Tongue (tissue), 3 donors: ENCODE measurements at places on chromosomes 13 and 19.

GRCh38 chr19:51272183-51272810 lies 21.4 kb downstream of the SIGLECL1 start:
- no peak for DNase-seq

DNA sequence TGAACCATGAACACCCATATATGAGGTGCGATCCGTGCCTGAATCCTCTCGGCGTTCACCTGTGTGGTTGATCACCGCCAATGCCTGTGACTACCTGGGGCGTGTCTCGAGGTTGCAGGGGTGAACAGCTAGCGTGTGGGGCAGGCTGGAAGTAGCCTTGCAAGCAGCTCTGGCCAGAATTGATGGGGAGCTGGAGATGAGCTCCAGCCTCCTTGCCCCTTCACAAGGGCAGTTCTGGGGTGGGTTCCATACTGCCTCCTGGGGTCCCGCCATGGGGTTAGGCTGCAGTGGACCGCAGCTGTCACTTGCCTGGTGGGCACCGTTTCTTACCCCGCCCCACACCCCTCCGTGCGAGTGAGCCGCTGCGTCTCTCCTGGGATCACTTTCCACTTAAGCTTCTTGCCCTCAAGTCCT lies 154.5 kb upstream of the SOX1 start:
- DNase-seq = no peak

GRCh38 chr13:29711776-29712175 lies 116.3 kb upstream of the SLC7A1 start:
- DNase-seq = no peak

- no peak for DNase-seq
These were observed 322.4 kb downstream of the OLFM4 start for GRCh38 chr13:53351021-53351420.
